ENCODE measurements at places on chromosomes 12 and 14.

GRCh38 chr12:83365317-83365716 is 678.6 kb downstream of the TMTC2 start:
- no peak for DNase-seq

- no peak for DNase-seq
These were observed 42.5 kb downstream of the TMX1 start for GRCh38 chr14:51282517-51282916.

DNA sequence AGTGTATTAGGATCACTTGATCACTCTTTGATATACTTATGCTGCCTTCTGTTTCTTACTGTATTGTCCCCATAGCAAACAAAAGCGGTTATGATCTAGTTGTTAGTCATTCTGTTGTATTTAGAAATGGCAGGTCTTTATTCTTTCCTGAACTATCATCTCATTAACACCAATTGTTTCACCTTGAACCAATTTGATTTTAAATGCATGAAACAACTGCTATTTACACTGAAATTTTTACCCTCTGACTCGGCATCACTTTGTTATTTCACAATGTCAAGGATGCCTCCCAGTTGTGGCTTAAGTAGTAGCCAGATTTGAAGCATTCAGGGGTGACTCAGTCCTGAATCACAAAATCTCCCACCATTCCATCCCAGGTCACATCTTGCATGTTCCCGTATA is 303.5 kb downstream of the EGLN3 start:
- DNase-seq, result no peak

GRCh38 chr12:62631471-62632410 is 165.1 kb downstream of the MON2 start:
- DNase-seq, result no peak

GRCh38 chr12:2691006-2691344 is 103.8 kb upstream of the FKBP4 start:
- DNase-seq, result no peak

GRCh38 chr12:3122841-3123678 is 45.9 kb downstream of the TSPAN9 start:
- no peak for DNase-seq

DNA sequence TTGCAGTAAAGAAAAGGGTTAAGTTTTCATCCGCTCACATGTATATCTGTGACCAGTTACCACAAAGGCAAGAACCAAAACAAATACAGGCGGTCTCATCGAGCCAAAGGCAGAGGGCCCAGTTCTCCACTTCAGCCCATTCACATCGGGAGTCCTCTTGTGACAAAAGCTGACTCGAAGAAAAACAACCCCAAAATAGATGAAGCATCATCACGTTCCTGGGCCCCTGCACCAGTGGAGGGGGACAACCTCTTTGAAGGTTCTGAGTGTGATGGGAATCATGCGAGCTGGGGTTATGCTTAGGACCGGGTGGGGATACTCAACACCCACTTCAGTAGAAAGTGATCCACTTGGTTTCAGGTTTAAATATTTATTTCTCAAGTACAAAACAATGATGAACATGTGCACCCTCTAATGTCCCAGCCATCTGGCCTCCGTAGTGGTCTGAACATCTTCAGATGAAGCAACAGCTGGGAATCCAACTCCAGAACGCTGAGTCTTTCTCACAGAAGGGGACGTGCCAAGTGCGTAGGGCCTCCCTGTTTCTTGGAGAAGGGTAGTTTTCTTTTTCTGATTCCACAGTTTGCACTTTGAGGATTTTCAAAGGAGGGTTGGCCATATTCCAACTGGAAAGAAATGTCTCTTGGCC is 8.4 kb downstream of the GSC start:
- no peak for DNase-seq

- no peak for DNase-seq
These were observed 3.1 kb upstream of the CREBL2 start for GRCh38 chr12:12608557-12608957.

- no peak for DNase-seq
These were observed 43.9 kb upstream of the MDM1 start for GRCh38 chr12:68375756-68376695.
